ENCODE measurements at places on chromosomes 3 and 15.

- peaks cover 14% of the 10 kb centered on the region for H3K4me1 ChIP-seq
- peaks cover 21% of the 10 kb centered on the region for H3K36me3 ChIP-seq
- H3K4me3 ChIP-seq, result no peak overlapping the region
- no peak for DNase-seq
Observed at GRCh38 chr3:10017636-10018292, 8.5 kb upstream of the FANCD2 start.

GRCh38 chr3:184145111-184145524, 10.0 kb downstream of the EIF2B5 start:
- H3K27me3 ChIP-seq, result no peaks in the 10 kb centered on the region
- H3K27ac ChIP-seq, result no peak overlapping the region
- H3K4me3 ChIP-seq, result no peak overlapping the region
- no peaks in the 10 kb centered on the region for H3K4me1 ChIP-seq

- H3K4me3 ChIP-seq, result no peak overlapping the region
- H3K36me3 ChIP-seq, result no peaks in the 10 kb centered on the region
- H3K4me1 ChIP-seq, result no peaks in the 10 kb centered on the region
- no peak overlapping the region for H3K27ac ChIP-seq
- no peak for DNase-seq
Observed at GRCh38 chr3:155317211-155317610, 23.7 kb upstream of the STRIT1 start.

- H3K4me1 ChIP-seq, result peaks cover 18% of the 10 kb centered on the region
- no peak overlapping the region for H3K27ac ChIP-seq
- no peak overlapping the region for H3K4me3 ChIP-seq
Observed at GRCh38 chr3:139325551-139325950, 18.3 kb upstream of the MRPS22 start.

- H3K27ac ChIP-seq, result no peak overlapping the region
- H3K4me3 ChIP-seq, result no peak overlapping the region
- DNase-seq, result no peak
- no peaks in the 10 kb centered on the region for H3K27me3 ChIP-seq
- H3K36me3 ChIP-seq, result peaks cover 55% of the 10 kb centered on the region
Observed at GRCh38 chr3:193665370-193665989, 72.5 kb downstream of the OPA1 start.

GRCh38 chr15:36544518-36545466, 34.6 kb upstream of the CDIN1 start:
- H3K4me3 ChIP-seq, result no peak overlapping the region
- DNase-seq, result no peak
- no peaks in the 10 kb centered on the region for H3K4me1 ChIP-seq
- H3K36me3 ChIP-seq, result no peaks in the 10 kb centered on the region
- peaks cover 20% of the 10 kb centered on the region for H3K27me3 ChIP-seq
- H3K27ac ChIP-seq, result no peak overlapping the region

GRCh38 chr3:97579365-97579764, 185.2 kb upstream of the ARL6 start:
- no peak overlapping the region for H3K4me3 ChIP-seq
- DNase-seq, result no peak
- no peak overlapping the region for H3K27ac ChIP-seq
- H3K36me3 ChIP-seq, result no peaks in the 10 kb centered on the region

GRCh38 chr3:169455472-169455871, 208.0 kb downstream of the MECOM start:
- no peak for DNase-seq
- no peaks in the 10 kb centered on the region for H3K4me1 ChIP-seq
- no peaks in the 10 kb centered on the region for H3K27me3 ChIP-seq
- no peaks in the 10 kb centered on the region for H3K36me3 ChIP-seq

GRCh38 chr3:124657138-124657537, 73.1 kb upstream of the UMPS start:
- no peak for DNase-seq
- peaks cover 10% of the 10 kb centered on the region for H3K27me3 ChIP-seq
- H3K4me1 ChIP-seq, result no peaks in the 10 kb centered on the region
- H3K36me3 ChIP-seq, result peaks cover 6% of the 10 kb centered on the region
- no peak overlapping the region for H3K27ac ChIP-seq

- no peak overlapping the region for H3K4me3 ChIP-seq
- H3K36me3 ChIP-seq, result no peaks in the 10 kb centered on the region
- no peak for DNase-seq
- H3K27me3 ChIP-seq, result peaks cover 22% of the 10 kb centered on the region
- peaks cover 4% of the 10 kb centered on the region for H3K4me1 ChIP-seq
Observed at GRCh38 chr15:92623435-92623834, 32.1 kb downstream of the FAM174B start.

- DNase-seq, result no peak
- no peaks in the 10 kb centered on the region for H3K27me3 ChIP-seq
- H3K27ac ChIP-seq, result peak overlapping the region; percentile 80
- peak overlapping the region; percentile 57 for H3K4me3 ChIP-seq
- H3K36me3 ChIP-seq, result peaks cover 4% of the 10 kb centered on the region
- H3K4me1 ChIP-seq, result peaks cover 27% of the 10 kb centered on the region
Observed at GRCh38 chr3:18559331-18559842, 134.2 kb upstream of the SATB1 start.

DNA sequence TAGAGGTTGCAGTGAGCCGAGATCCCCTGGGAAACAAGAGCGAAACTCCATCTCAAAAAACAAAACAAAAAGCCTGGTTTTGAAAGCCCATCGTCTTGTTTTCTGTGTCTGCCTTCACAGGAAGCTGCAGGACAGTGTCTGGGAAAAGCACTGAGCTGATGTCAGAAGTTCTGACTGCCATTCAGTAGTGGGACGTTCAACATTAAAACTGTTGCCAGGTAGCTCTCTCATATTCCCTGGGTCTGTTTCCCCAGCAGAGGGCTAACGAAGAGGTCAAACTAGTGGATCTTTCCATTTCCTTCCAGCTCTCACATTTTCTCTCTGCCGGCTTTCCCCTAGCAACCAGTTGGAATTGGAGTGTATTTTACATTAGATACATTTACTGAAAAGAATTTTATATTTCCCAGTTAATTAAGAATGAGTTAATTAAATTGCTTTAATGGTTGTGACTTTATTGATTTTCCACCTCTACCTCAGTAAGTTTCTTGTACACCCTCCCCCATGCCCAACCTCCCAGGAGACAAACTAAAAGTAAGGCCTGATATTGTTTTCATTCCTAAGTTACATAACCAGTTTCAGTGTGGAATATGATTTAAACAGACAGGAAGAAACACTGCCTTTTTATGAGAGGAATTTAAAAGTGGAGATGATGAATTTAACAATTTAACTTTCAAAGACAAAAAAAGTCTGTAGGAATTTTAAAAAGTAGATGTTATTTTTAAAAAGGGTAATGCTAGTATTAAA, 29.9 kb downstream of the RCN2 start:
- H3K4me3 ChIP-seq, result no peak overlapping the region
- peaks cover 2% of the 10 kb centered on the region for H3K36me3 ChIP-seq
- peaks cover 33% of the 10 kb centered on the region for H3K27me3 ChIP-seq
- H3K27ac ChIP-seq, result no peak overlapping the region

GRCh38 chr3:37096288-37096687, 78.1 kb downstream of the LRRFIP2 start:
- no peak overlapping the region for H3K4me3 ChIP-seq
- no peak for DNase-seq
- H3K27ac ChIP-seq, result no peak overlapping the region
- peaks cover 8% of the 10 kb centered on the region for H3K36me3 ChIP-seq

DNA sequence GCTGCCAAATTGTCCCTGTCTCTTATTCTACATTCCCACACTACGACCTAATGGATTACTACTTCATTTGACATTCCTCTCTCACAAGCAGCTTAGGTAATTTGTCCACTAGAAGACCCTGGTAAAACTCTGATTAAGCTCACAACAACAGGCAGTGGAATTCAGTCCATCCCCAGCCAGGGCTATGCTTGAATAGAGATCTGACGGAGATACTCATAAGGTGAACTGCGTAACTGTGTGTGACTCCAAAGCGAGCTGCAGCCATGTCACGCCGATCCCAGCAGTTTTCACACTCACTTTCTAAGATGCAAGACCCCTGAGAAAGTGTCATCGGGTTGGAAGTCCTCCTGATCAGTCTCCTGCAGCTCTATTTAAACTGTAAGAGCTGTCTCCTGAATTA, 25.7 kb upstream of the ROBO2 start:
- H3K27ac ChIP-seq, result no peak overlapping the region
- DNase-seq, result no peak
- no peaks in the 10 kb centered on the region for H3K36me3 ChIP-seq
- no peak overlapping the region for H3K4me3 ChIP-seq
- H3K27me3 ChIP-seq, result no peaks in the 10 kb centered on the region
- H3K4me1 ChIP-seq, result no peaks in the 10 kb centered on the region

DNA sequence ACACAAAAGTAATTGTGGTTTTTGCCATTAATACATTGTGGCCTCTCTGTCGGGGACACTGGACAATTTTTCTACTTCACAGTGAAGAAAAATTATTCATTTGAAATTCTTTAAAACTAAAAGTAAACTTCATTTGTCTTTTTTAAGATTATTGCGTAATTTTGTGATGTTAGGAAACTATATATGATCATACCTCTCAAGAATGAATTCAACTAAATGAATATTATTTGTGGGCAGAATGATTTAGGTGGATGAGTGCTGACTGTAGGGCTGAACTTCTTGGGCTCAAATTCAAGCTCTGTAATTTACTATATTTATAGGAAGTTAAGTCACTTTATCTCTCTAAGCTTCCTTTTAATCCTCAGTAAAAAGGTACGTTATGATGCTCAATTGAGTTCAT, 441.2 kb downstream of the ROBO1 start:
- no peaks in the 10 kb centered on the region for H3K27me3 ChIP-seq
- DNase-seq, result no peak
- no peak overlapping the region for H3K4me3 ChIP-seq
- no peak overlapping the region for H3K27ac ChIP-seq

- H3K27me3 ChIP-seq, result peaks cover 16% of the 10 kb centered on the region
- H3K4me1 ChIP-seq, result no peaks in the 10 kb centered on the region
- no peaks in the 10 kb centered on the region for H3K36me3 ChIP-seq
- no peak for DNase-seq
Observed at GRCh38 chr3:188948281-188948996, 223.3 kb upstream of the TPRG1 start.

DNA sequence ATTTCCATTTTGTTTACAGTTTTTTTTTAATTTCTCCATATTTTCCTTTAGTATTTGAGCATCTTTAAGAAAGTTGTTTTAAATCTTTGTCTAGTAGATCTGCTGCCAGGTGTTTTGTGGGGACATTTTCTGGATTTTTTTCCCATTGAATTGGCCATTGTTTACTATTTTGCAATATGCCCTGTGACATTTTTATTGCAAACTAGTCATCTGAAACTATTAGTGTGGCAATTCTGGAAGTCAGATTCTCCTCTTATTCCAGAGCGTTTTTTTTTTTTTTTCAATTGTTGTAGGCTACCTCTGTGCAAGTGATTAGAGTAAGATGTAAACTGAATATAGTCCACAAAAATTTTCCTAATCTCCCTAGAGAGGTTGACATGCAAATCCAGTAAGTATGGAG, 334.2 kb downstream of the PYDC2 start:
- H3K4me3 ChIP-seq, result no peak overlapping the region
- no peak overlapping the region for H3K27ac ChIP-seq
- H3K36me3 ChIP-seq, result no peaks in the 10 kb centered on the region
- H3K4me1 ChIP-seq, result no peaks in the 10 kb centered on the region
- H3K27me3 ChIP-seq, result no peaks in the 10 kb centered on the region

GRCh38 chr3:134423153-134423552, 48.9 kb upstream of the AMOTL2 start:
- H3K27ac ChIP-seq, result no peak overlapping the region
- peaks cover 5% of the 10 kb centered on the region for H3K4me1 ChIP-seq
- DNase-seq, result no peak
- H3K27me3 ChIP-seq, result no peaks in the 10 kb centered on the region
- H3K36me3 ChIP-seq, result no peaks in the 10 kb centered on the region
- no peak overlapping the region for H3K4me3 ChIP-seq

DNA sequence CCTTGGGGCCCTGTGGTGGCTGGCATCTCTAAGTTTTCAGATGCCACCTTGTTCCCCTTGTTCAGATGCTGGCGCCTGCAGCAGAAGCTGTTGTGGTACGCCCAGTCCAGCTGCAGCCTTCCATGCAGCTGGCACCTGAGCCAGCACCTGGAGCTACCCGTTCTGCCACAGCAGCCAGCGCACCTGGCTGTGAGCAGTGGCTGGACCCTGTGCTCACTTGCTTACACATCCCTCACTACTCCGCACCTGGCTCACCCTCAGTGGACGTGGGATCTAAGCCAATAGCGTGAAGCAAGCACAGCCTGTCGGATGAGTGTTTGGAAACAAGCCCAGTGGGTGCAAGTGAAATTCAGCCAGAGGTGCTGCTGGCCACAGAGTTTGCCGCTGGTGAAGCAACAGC, 607.5 kb upstream of the BCHE start:
- H3K27ac ChIP-seq, result no peak overlapping the region
- H3K4me3 ChIP-seq, result no peak overlapping the region
- no peaks in the 10 kb centered on the region for H3K4me1 ChIP-seq
- H3K36me3 ChIP-seq, result no peaks in the 10 kb centered on the region
- DNase-seq, result no peak

DNA sequence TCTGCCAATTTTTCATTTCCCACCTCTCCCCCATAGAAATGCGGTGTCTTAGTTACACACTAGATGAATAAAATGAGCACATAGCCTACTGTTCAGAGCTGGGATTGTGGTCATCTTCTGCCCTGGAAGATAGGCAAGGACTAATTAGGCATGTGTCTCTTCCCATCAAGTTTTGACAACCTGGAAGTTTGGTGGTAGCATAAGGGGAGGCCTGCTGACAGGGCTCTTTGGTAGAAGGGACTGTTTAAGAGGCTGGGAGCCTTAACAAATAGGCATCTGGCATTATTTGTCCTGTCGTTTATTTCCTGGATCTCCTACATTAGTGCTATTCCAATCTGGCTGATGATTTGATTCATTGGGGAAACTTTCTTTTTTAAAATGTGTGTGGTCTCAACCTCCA, 512.3 kb downstream of the ZNF385D start:
- no peak overlapping the region for H3K27ac ChIP-seq
- no peaks in the 10 kb centered on the region for H3K36me3 ChIP-seq
- H3K27me3 ChIP-seq, result no peaks in the 10 kb centered on the region
- no peak for DNase-seq

GRCh38 chr3:124034016-124034843, 42.3 kb upstream of the ROPN1 start:
- H3K27ac ChIP-seq, result no peak overlapping the region
- peaks cover 35% of the 10 kb centered on the region for H3K27me3 ChIP-seq
- H3K4me1 ChIP-seq, result peaks cover 6% of the 10 kb centered on the region

- no peak overlapping the region for H3K27ac ChIP-seq
- H3K4me3 ChIP-seq, result no peak overlapping the region
- DNase-seq, result no peak
- H3K4me1 ChIP-seq, result peaks cover 16% of the 10 kb centered on the region
- no peaks in the 10 kb centered on the region for H3K36me3 ChIP-seq
Observed at GRCh38 chr15:39499042-39499441, 81.8 kb upstream of the THBS1 start.

- peaks cover 89% of the 10 kb centered on the region for H3K4me1 ChIP-seq
- no peaks in the 10 kb centered on the region for H3K27me3 ChIP-seq
- H3K4me3 ChIP-seq, result peak overlapping the region; percentile 73
- H3K27ac ChIP-seq, result peak overlapping the region; percentile 95
Observed at GRCh38 chr15:60548101-60548500, 69.2 kb upstream of the ICE2 start.

GRCh38 chr3:29271475-29271874, 9.4 kb upstream of the RBMS3 start:
- DNase-seq, result no peak
- no peaks in the 10 kb centered on the region for H3K4me1 ChIP-seq
- H3K4me3 ChIP-seq, result no peak overlapping the region

DNA sequence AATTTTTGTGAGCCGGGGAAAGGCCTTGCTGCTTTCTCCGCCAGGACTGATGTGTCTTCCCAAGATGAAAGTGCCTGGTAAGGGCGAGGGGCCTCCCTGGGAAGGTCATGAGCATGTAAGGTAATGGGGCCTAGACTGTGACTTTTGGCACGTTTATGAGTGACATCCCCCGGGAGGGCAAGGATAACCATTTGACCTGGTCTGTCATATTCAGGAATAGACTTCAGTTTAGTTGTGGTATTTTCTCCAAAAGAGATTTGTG, 631 bp upstream of the CNBP start:
- no peaks in the 10 kb centered on the region for H3K27me3 ChIP-seq
- peak overlapping the region; percentile 86 for H3K4me3 ChIP-seq
- no peak for DNase-seq
- peak overlapping the region; percentile 96 for H3K27ac ChIP-seq
- H3K4me1 ChIP-seq, result peaks cover 38% of the 10 kb centered on the region

All from central memory CD8-positive, alpha-beta T cell (primary cell).